ENCODE measurements at places on chromosomes 13 and 19. TPM values are rescaled to one million over a fixed set of nuclear protein-coding genes. Genes with fewer than 3 reads are reported as not detected.

DNA sequence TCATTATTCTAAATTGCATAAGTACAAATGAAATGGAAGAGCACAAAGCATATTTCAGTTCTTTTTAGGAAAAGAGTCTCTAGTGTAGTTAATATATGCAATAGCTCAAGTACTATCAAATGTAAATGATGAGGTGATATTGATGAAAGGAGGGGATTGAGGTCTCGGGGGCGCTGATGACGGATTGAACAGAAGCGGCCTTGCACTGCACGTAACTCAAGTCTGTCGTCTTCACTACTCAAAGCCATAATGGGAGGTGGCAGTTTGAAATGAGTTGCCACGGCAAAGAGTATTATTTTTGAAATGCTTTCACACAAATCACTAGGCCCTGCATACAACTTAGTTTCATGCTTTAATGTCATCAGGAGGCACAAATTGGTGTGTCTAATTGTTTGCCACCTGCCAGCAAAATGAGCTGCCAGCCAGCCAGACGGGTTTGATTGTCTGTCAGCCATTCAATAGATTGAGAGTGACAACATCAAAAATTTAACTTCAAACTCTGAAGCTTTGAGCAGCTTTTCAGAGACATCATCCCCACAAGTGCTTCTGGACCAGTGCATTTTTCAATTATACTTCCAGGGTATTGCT, 256.6 kb downstream of the NBEA start:
- no peak for DNase-seq

DNA sequence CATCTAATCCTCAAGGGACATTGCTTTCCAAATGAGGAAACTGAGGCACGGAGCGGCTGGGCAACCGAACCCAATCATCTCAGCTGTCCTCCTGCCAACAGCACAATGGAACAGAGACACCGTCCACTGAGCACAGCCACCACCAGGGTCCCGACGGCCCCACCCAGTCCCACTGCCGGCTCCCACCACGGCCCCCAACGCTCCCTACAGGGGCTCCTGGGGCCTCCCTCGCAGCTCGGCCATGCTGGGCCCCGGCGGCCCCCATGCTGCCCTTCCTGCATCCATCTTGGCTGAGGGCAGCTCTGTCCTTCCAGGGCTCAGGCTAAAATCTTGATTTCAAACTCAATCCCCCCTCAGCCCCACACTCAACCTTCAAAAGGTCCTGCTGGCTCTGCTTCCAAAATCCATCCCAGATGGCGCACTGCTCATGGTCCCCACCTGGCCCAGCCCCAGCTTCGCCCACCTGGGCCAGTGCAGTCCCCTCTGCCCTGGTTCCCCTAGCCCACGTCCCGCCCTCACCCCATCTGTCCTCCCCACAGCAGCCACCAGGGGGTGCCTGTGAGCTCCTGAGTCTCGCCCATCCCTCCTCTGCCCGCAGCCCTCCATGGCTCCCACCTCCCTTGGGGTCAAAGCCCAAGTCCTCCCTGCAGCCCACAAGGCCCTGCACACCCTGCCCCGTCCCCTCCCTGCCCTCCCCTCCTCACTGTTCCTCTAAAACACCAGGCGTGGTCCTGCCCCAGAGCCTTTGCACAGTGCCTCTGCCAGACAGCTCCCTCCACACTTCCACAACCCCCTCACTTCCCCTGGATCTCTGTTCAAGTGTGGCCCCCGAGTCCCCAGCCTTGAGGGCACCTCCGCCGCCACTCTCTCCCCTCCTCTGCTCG, 7.9 kb downstream of the PIP5K1C start:
- DNase-seq = no peak

The CLEC4G gene
- total RNA-seq = 1.0 TPM

GRCh38 chr13:109745702-109746101, 40.7 kb downstream of the IRS2 start:
- DNase-seq = no peak

- no peak for DNase-seq
These were observed 250.7 kb downstream of the DCT start for GRCh38 chr13:94228763-94229162.

DNA sequence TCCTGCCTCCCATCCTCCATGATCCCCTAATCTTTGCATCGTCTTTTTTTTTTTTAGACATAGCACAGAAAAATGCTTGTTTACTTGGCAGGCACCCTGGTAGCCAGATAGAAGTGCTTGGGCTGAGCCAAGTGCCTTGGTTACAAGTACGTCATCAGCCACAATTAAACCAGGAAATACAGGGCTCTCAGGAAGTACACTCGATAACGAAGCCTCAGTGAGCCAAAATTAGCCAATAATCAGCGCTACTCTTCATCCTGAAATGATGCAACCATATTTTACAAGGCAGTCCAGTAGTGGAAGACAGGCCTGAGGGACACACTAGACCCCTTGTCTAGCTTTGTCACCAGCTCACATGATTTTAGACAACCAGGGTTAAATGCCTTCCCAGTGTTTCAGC, 194.0 kb upstream of the NBEA start:
- DNase-seq = no peak

DNA sequence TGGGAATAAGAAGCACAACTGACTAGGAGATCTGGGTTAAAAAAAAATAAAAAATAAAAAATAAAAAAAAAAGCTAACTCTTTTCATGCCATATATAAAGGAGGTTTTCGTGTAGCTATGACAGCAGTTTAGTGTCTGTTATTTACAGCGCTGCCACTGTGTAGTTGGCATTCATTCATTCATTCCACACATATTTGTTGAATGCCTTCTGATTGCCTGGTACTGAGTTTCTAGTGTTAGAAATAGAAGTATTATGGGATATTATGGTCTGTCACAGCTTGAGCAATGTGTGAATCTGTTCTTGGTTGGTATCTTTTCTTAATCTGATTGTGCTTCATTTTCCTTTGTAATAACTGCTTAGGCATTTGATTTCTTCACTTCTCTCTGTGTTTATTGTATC, 237.4 kb downstream of the NBEA start:
- DNase-seq = no peak

GRCh38 chr13:110575322-110576069, 14.0 kb upstream of the RAB20 start:
- no peak for DNase-seq

The EID2 gene
- 29.6 TPM for total RNA-seq

GRCh38 chr13:31160857-31161556, 697 bp downstream of the HSPH1 start:
- DNase-seq = no peak

Measured in H1 (cell line).